KBM-7 (cell line): ENCODE measurements at places on chromosomes 4 and X.

GRCh38 chr4:1991596-1992434 is 17.0 kb downstream of the NELFA start:
- no peak for DNase-seq

DNA sequence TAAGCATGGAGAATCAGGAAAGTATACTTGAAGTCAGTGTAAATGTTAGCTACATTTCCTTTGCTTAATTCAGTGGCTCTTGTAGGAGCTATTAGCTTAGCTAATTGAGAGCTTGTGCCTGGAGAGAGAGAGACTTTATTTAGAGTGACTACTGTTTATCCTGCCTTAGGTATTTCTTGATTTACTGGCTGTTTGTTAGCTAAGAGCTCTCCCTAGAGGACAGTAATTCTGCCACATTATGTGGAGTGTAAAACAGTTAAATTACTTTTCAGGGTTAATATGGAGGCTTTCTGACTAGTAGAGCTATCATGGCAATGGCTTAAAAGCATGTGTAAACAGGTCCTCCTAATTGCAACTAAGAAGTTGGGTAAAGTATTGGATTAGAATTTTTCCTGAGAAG is 306.5 kb upstream of the TECRL start:
- DNase-seq, result no peak

- no peak for DNase-seq
Observed at GRCh38 chr4:25378437-25378743, 1.3 kb downstream of the ANAPC4 start.

DNA sequence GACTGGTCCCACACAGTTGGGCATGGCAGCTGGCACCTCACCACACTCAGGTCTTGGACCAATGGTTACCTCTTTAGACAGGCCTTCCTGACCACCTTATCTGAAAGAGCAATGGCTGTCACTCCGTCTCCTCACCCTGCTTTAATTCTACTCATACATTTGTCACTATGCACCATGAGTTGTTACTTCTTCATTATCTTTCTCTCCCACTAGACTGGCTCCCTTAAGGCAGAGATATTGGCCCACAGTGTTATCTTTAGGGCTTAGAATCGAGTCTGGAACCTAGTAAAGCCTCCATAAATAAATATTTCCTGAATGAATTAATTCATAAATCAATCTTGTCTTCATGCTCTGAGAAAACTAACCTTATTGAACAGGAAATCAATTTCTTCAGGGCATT is 46.6 kb downstream of the DCHS2 start:
- DNase-seq, result no peak

DNA sequence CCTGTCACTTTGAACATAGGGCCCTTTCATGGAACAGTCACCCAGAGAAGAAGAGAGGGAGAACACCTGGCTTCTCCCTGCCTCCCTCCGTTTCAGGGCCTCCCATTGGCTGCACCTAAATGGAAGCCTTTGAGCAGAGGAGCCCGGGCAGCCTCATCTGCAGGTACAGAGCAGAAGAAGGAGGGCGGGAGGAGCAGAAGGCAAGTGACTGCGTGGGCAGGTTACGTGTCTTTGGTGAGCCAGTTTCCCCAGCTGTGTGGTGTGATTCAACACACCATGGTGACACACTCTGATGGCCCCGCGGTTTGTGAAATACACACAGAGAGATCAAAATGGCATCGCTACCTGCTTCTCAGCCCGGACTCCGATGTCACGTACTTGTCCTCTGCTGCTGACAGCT is 431 bp downstream of the C4orf50 start:
- DNase-seq, result no peak

GRCh38 chr4:147594107-147594506 is 23.1 kb upstream of the TMEM184C start:
- no peak for DNase-seq

DNA sequence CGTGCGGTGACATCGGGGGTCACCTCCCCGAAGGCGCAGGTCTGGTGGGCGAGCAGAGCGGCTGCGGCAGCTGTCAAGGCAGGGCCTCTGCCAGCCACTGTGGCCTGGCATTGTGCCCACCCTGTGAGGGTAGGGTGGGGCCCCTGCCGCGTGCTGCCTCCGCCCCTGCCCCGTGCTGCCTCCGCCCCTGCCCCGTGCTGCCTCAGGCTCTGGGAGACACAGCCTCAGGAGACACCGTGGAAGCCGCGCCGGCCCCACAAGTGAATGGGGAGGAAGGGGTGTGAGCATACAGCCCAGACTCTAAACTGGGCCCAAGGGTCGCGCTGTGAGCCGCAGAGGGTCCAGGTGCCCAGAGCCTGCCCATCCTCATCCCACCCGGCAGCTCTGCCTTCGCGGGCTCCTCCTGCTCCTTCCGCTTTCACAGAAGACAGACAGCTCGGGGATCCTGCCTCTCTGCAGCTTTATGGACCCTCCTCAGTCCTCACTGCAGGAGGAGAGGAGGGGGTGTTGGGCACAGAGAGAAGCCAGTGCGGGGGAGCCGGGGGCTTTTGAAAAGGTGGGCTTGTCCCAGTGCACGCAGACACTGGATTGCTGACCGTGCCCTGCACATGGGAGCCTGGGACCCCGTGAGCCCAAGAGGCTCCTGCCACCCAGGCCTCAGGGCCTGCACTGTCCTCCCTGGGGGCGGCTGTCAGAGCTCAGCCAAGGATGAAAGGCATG is 27.4 kb downstream of the PCGF3 start:
- DNase-seq, result no peak

GRCh38 chr4:180333162-180333561 is 1910.0 kb upstream of the TENM3 start:
- no peak for DNase-seq

DNA sequence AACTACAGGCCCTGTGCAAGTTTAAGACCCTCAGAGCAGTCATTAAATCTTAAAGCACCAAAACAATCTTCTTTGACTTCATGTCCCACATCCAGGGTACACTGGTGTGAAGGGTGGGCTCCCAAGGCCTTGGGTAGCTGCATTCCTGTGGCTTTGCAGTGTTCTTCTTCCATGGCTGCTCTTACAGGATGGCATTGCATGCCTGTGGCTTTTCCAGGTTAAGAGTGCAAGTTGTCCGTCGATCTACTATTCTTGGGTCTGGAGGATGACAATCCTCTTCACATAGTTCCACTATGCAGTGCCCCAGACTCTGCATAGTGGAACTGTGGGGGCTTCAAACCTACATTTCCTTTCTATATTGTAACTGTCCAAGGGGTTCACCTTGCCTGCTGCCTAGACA is 494.5 kb downstream of the CFAP47 start:
- no peak for DNase-seq

GRCh38 chr4:25448379-25449109 is 71.5 kb downstream of the ANAPC4 start:
- no peak for DNase-seq

DNA sequence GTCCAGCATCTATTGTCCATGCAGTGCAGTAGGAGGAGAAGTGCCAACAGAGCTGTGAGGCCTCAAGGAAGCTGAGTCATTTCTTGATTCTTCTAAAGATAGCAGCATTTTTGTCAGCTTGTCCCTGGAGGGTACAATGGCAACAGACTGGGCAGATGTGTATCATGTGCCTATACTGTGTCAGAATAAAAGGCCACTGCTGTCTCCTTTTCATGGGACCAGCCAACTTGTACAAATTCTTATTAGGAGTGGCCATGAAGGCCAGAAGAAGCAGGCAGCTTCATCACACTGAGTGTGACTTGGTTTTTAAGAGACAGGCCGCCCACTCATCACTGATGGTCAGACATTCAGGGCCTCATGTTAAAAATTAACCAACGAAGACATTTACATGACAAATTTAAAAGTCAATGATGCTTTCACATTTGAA is 185.0 kb upstream of the FAM241A start:
- no peak for DNase-seq

DNA sequence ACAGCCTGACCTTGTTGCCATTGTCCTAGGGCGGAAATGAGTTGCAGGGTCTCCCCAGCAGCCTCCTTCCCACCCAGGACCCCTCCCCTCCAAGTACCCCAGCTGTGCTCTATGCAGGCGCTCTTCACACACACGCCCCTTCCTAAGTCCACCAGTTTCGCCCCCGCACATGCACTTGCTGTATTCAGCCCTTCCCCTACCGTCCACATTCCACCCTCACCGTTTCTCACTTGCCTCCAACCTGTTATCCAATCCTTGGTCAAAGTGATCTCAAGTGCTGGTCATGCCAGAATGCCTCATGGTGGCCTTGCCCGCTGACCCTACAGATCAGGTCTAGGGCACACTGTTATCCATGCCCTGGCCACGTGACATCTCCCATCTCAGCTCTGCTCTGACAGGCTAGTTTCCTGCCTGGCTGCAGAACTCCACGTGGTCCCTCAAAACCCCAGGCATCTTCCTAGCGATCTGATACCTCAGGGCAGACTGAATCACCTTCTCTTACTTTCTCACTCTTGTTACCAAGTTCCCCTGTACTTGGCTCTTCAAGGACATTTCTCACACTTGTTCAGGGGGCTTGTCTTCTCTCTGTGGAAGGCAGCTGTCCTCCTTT is 39.7 kb downstream of the NSG1 start:
- DNase-seq, result no peak

GRCh38 chr4:154707877-154708276 is 35.9 kb upstream of the LRAT start:
- no peak for DNase-seq

DNA sequence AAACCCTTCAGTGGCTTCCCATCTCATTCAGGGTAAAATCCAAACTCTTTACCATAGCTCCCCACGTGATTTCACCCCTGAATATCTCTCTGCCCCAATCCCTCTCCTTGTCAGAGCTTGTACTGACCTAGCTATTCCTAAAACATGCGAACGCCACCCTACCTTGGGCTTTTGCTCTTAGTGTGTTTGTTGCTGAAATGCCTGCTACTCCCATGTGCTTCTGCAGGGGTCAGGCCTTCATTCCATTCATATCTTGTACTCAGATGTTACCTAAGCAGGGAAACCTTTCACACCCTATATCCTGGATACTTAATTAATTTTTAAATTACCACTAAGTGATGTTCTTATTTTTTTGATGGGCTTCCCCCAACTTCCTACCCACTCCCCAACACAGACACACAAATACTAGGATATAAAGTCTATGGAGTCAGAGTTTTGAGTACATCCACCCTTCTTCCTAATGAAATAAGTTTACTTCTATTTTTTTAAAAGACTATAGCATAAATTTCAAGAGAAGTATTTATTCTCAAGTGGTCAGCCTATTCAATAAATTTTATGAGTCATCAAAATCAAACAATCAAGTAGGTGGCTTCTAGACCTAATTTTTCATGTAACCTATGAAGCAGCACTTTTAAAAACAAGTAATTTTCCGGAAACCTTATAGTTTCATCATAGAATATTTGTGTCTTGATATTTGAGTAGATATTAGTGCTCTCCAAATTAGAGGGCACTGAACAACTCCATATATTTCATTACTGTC is 189.4 kb downstream of the RAPGEF2 start:
- DNase-seq, result no peak

- DNase-seq, result no peak
Observed at GRCh38 chr4:99587803-99588202, 13.2 kb downstream of the MTTP start.

DNA sequence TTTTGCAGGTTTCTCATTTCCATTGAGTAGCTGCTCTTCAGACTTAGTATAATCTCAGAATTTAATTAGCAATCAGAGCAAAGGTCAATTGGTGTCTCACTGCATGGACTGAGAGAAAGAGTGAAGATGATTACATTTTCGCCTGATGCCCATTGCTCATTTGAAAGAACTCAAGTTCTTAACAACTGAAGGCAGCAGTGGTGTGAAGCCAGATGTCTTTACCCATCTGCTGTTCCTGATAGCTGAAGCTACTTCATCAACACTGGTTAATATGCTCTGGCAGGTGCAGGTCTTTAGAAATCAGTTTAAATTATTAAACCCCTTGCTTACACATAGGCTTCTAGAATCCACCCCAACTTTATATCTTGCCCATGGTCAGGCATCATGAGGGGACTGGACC is 64.5 kb upstream of the FRAS1 start:
- no peak for DNase-seq

GRCh38 chr4:126708716-126709115 is 924.0 kb upstream of the INTU start:
- no peak for DNase-seq

DNA sequence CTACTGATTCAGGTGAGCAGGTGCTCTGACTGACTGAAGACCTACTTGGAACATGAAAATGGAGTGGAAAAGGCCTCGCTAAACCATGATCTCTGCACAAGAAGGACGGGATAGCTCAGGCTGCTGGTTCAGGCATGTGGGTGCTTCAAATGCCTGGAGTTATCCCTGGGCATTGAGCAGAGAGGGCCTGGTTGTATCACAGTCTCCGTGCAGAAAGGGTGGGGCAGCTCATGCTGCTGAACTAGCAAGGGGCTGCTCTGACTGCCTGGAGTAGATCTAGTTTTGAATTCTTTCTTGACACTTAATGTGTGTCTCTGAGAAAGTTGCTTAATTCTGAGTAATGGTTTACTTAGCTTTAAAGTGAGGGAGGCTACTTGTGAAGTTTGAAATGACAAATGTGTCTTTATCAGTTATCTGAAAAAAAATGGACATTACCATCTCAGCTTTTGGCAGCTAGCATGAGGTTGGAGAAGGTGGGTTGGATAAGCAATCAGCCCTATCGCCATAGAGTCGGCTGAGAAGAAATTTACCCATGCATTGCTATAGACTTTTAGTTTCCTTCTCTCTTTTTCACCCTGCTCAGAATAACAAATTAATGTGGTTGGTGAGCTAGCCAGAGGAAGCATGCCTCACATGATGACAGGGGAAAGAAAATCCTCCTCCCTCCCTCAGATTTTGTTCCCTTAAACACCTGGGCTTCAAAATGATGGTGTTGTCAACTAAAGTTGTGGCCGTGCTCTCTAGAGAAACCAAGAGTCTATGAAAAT is 832.4 kb downstream of the STIM2 start:
- no peak for DNase-seq

DNA sequence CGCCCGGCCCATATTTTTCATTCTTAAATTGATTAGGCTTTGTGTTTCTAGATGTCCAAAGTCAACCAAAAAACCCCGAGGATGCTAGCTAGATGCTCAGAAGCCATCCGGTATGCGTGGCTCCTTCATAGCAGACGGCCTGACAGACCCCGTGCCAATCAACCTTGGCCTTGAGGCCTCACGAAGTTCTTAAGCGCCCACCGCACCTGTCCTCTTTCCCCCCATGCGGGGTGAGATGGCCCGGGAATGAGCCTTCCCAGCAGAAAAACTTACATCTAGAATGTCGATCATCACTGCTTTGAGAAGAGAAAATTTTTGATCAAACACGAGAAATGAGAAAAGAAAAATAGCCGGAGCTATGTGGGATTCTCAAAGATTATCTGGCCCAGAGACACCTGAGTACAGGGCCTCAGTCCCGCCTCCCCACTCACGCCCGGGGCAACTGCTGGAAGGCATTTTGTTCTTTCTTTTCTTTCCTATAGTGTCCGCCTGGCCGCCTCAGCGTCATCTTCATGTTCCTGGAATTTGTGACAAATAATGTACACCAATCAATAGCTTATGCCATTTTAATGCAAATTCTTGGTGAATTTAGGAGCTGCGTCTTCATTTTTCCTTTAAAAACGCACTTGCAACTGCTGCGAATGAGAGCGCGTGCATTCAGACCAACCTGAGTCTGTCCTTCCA is 1.6 kb upstream of the NAT8L start:
- no peak for DNase-seq
